ENCODE measurements at places on chromosomes 2 and 18.

- peak; percentile 68 for DNase-seq
Measured at GRCh38 chr2:169039702-169040101, 8.6 kb upstream of the ABCB11 start.

- no peak for DNase-seq
Measured at GRCh38 chr2:207285473-207285815, 119.7 kb upstream of the KLF7 start.

- DNase-seq: no peak
Measured at GRCh38 chr2:215624423-215624829, 188.6 kb upstream of the FN1 start.

GRCh38 chr2:175832866-175833265, 169.2 kb downstream of the LNPK start:
- DNase-seq: no peak

- DNase-seq: no peak
Measured at GRCh38 chr2:195505701-195506100, 151.3 kb upstream of the SLC39A10 start.

DNA sequence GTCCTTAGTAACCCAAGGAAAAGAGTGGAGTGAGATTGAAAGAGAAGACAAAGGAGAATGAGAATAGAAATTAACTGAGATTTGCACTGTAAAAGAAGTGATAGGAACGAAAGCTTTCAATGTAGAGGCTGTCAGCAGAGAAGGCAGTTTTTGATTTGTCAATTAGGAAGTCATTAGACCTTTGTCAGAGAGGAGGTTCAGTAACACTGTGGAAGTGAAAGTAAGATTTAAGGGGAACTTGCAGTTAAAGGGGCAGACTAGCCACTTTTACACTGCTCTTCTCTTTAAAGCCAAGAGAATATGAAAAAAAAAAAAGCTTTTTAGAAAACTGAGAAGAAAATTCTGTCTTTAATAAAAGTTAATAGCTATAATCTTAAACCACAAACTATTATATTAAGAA, 11.5 kb upstream of the KYNU start:
- peak; percentile 70 for DNase-seq

DNA sequence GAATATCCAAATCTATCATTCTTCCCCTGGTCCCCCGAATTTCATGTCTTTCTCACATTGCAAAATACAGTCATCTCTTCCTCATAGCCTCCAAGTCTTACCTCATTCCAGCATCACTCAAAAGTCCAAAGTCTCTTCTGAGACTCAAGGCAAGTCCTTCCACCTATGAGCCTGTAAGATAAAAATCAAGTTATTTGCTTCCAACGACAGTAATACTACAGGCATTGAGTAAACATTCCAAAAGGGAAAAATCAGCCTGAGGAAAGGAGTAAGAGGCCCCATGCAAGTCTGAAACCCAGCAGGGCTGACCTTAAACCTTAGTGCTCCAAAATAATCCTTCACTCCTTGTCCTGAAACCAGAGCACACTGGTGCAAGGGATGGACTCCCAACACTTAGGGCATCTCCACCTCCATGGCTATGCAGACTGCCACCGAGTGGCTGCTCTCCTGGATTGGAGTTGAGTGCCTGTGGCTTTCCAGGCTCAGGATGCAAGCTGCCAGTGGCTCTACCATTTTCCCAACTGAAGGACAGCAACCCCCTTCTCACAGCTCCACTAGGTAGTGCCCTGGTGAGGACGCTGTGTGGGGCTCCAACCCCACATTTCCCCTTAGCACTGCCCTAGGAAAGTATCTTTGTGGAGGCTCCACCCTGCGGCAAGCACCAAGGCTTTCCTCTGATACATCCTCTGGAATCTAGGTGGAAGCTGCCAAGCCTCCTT, 16.3 kb downstream of the DTNA start:
- no peak for DNase-seq

DNA sequence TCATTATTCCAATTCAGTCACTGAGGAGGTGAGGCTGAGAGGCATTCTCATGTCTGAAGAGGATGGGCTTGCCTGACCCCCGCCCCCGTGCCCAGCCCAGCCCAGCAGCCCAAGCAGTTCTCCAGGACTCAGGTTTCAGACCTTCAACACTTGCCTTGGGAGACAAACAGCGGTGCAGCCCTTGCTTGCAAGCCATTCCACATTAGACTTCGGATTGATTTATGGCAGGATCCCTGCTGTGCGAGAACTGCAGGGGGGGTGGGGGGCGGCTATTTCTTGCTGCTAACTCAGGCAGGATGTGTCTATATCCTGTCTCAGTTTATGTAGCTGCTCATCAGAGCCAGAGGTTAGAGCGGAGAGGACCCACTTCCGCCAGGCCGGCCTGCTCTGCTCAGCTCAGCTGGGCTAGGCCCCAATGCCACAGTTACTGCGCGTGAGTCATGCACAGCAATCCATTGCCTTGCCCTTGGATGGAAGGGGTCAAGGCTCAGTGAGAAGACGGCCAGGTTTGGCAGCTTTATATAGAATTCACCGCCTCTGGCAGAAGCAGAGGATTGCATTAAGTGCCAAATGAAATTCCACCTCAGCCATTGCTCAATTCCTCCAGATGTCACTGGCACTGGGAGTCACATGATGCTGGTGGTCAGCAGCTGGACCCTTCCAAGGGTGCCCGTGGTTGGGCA, 1.8 kb downstream of the GYPC start:
- DNase-seq: peak; percentile 70

DNA sequence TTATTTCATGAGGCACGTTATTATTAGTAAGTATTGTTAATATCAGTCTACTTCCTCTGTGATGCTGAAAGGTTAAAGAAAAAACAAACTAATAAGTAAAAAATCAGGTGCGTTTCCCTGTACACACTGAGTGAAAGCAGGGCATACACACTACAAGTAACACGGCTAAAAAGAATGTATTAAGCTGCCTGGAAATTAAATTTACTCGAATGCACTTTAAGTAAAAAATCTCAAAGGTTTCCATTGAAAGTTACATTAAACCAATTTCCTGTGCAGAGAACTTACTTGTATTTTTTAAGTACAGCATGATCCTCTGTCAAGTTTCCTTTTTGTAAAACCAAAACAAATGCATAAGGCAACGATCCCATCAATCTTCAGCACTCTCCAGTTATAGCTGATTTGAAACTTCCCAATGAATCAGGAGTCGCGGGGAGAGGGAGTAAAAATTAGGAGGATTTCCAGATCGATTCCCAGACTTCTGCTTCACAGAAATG, 633 bp downstream of the BCL2 start:
- no peak for DNase-seq

- DNase-seq: no peak
Measured at GRCh38 chr2:160582490-160583145, 89.0 kb upstream of the RBMS1 start.

DNA sequence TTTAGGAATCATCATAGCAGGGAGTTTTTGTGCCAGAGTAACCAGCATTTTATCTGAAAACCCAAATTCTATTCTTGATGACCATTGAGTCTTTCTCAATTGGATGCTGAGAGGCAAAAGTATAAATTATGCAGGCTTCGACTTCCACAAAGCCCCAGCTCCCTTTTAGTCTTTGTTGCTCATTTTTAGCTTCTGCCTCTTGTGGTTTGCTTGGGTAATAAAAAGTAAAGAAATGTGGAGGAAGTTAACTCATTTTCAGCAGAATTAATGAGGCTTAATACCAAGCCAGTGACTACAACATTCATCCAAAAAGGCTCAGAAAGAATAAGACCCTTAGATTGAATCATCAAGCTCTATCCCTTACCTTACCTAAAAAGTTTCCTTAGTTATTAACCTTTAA, 18.6 kb downstream of the ERMN start:
- no peak for DNase-seq

- DNase-seq: no peak
Measured at GRCh38 chr2:236862961-236863728, 222.5 kb upstream of the COPS8 start.

- DNase-seq: no peak
Measured at GRCh38 chr18:79848294-79848578, 50.5 kb downstream of the KCNG2 start.

Measured in SIG-M5 (cell line).